Motor neuron (in vitro differentiated cells): ENCODE measurements at places on chromosomes 12 and 14.

DNA sequence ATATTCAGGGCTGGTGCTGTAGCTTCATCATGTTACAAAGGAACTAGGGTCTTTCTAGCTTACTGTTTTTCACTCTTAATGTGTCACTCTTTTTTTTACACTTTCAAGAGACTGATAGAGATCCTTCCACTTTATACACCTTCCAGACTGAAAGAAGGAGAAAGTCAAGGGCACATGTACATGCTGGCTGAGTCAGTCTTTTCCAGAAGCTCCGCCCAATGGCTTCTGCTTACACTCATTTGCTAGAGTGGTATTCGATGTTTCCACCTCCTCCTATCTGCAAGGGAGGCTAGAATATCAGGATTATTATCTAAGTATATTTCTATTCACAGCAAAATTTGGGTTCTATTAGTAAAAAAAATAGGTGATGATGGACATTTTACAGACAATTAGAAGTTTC is 325.8 kb upstream of the OR4E1 start:
- ATAC-seq, result no peak

- ATAC-seq, result no peak
Measured at GRCh38 chr12:63752841-63753240, 26.9 kb upstream of the RXYLT1 start.

GRCh38 chr12:23350808-23351207 is 598.7 kb downstream of the SOX5 start:
- no peak for ATAC-seq

DNA sequence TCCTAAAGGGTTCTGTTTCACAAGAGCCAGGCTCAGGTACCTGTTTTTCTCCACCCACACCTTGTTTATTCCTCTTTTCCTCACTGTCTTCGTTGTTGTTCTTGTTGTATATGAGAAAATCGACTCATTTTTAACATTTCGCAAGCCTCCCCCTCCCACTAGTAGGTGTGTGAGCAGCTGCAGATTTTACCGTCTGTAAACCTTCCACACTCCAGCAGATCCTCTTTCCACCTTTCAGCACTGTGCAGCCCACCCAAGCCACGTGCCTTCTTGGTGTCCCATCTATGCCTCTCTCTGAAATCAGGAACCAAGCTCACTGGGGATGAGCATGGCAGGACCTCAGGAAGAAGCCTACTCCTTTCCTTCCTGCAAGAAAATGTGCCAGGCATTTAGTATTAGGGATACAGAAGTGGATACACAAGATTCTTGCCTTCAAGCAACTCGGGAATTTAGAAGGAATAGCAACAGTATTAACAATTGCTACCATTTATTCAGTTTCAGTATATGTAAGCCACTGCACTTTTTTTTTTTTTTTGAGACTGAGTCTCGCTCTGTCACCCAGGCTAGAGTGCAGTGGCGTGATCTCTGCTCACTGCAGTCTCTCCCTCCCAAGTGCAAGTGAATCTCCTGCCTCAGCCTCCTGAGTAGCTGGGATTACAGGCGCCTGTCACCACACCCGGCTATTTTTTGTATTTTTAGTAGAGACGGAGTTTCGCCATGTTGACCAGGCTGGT is 113.6 kb downstream of the CHST11 start:
- no peak for ATAC-seq

DNA sequence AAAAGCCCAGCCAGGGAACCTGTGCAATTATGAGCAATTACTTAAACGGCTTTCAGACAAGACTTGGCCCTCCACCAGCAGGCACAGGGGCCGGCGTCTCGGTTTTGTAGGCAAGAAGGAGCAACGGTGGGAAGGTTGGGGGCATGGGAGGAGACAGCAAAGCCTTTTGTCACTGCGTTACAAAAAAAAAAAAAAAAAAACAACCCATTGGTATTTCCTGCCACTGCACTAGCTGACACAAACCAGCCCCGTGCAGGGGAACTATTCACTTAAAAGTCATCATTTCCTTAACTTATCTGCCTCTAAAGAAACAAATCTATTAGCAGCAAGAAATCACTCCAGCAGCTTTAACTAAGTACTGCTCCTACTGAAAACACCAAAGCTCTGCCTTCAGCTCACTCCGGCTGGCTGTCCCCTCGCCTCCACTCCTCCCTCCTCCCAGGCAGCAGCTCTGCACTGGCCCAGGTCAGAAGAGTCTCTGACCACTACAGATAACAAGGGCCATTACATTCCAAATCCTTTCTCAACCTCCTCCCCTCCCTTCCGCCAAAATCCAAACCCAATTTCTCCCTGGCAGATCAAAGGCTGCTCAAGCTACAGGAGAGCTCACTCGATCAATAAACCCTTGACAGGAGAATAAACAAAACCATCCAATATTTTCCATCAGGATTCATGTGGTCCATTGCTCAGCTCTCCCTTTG is 105.2 kb upstream of the CDKN3 start:
- no peak for ATAC-seq

DNA sequence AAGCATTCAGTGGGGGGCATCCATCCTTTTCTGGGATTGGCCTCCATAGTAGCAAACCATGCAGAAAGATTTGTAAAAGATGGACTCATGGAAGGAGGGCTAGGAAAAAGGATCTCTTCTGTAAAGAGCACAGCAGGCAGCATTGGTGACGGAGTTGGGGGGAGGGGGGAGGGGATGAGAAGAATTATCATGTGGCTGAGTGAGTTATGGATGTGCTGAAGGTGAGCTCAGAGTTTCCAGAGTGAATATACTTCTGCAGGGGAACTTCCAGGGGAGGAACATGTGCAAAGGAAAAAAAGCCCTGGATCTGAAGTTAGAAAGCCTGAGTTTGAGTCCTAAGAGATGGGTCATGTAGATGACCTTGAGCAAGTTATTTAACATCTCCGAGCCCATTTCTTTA is 3.9 kb upstream of the B4GALNT3 start:
- ATAC-seq, result no peak

DNA sequence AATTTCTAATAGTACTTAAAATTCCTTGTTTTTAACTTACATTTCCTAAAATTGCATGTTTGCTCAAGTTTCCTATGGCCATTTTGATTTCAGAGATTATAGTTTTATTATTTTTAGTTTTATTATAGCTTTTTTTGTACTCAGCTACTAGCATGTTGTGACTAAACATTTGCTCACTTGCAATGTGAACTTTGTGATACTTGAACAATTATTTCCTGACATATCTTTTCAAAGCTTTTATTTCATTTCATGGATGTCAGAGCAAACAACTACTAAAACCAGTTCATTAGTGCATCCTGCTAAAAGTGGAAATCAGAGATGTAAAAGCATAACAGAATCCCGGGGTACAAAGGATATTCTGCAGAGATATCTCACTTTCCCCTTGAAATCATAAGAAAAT is 33.6 kb upstream of the PCNX4 start:
- ATAC-seq, result no peak

DNA sequence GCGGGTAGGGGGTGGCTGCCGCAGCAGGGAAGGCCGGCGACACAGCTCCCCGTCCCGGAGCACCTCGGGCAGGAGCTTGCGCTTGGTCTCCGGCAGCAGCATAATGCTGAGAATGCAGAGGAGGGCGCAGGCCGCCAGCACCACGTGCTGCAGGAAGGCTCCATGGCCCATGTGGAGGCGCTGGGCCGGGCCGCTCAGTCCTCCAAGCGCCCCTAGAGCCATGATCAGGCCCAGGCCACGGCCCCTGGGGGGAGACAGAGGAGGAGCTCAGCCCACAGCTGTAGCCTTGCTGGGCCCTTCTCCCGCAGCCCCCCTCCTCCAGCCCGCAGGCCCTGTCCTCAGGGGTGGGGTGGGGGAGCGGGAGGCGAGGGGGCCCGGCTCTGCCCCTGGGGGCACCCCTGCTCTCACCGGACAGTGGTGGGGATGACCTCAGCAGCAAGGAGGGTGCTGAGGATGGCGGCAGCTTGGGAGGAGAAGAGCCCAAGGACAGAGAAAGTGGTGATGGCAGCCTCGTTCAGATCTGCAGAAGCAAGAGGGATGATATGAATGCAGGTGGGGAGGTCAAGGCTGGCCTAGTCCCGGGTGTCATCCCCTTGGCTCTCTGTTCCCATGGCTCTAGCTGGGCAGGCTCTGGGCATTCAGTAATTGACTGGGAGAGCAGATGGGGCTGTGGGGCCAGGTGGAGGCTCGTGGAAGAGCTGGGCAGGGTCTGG is 5.8 kb downstream of the SLC22A17 start:
- ATAC-seq, result no peak

DNA sequence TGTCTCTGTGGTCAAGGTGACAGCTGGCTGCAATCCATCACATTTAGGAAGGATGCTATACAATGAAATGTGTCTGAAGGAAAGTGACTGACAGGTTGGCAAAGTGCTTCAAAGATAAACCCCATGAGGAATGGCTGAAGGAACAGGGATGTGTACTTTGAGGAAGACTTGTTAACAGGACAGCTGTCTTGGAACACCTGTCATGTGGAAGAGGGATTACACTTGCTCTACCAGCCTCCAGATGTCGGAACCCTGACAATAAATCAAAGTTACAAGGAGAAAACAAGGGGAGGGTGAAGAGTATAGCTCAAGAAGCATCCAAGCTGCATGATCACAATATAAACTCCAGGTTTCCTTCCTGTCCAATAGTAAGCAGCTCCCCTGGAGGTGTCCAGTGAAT is 147.8 kb upstream of the TMCC3 start:
- no peak for ATAC-seq

- ATAC-seq, result no peak
Measured at GRCh38 chr12:82174936-82175335, 183.3 kb downstream of the CCDC59 start.

- peak; percentile 96 for ATAC-seq
Measured at GRCh38 chr14:89349171-89350008, 67.6 kb downstream of the FOXN3 start.

GRCh38 chr14:67982711-67983608 is 163.4 kb downstream of the RAD51B start:
- ATAC-seq, result no peak

GRCh38 chr14:62706217-62706616 is 339.0 kb downstream of the KCNH5 start:
- no peak for ATAC-seq

DNA sequence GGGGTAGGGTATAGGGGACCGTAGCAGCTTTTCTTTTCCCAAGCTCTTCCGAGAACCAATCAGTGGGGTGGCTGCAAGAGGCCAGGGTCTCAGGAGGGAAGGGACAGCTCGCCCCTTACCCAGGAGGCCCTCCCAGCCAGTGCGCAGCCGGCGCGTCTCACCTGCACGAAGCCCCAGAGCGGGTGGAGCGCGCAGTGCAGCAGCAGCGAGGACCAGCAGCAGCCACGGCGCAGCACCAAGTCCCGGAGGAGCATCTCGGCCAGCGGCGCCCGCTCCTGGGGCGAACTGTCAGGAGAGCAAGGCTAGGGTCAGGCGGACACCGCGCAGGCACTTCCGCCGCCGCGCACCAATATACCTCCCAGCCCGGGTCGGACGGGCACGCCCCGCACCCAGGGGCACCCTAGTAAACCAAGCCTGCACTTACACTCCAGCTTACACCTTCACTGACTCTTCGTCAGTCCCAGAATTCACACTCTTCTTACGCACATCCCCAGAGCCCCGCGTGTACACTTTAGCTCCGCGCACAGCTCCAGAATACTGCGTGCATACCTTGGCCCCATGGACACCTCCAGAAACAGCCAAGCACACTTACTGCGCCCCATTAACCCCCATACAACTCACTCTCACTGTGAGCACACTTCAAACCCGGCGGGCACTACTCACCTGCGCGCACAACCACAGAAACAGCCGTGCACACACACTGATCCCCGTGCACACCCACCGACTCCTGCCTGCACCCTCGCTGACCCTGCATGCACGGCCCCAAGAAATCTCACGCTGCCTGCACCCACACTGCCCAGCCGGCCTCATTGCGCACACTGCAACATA is 606 bp downstream of the PRIMA1 start:
- ATAC-seq, result peak; percentile 34

DNA sequence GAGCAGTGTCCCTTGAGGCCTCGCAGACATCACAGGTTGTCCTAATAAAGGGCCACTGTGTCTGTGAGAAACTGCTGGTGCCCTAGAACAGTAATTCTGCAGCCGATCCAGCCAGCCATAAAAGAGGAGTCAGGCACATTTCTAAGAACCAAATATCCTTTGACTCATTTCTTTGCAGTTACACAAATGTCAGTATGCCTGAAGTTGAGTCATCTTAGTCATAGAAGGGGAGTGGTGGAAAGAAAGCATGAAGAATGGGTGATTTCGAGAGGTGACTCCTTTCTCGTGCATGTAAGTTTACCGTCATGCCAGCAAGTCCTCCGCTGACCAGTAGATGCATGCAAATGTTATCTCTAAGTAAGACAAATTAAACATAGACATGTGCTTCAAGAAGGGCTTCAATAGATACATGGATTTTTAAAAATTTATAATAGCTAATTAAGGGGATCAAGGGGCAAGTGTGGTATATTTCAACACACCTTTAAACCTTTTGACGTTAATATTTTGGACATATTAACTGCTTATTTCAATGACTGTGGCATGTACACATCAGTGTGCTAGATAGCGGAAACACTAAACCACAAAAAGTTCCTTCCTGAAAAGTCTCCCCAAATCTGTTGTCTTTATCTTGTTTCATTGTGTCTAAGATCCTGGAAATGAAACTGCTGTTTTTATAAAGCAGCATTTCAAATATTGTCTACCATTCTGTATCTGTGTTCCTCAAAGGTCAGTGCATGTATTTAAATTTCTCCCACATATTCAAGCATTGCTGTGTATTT is 497.4 kb downstream of the NPAS3 start:
- peak; percentile 74 for ATAC-seq

GRCh38 chr12:87344699-87345098 is 684.5 kb downstream of the C12orf50 start:
- ATAC-seq, result no peak

GRCh38 chr12:2228535-2228934 is 175.7 kb downstream of the CACNA1C start:
- no peak for ATAC-seq

DNA sequence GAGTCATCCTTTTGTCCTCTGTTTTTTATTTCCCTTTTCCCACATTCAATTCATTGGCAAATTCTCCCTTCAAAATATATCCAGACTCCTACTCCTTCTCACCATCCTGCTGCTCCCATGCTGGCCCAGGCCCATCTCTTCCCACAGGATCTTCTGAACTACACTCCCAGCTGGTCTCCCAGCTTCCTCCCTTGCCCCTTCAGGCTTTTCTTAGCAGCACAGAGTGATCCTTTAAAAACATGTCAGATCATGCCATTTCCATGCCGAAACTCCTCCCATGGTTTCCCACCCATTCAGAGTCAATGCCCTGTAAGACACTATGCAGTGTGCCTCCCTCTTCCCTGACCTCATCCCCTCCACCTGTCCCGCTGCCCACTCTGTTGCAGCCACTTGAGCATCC is 2.4 kb upstream of the KRT84 start:
- no peak for ATAC-seq

DNA sequence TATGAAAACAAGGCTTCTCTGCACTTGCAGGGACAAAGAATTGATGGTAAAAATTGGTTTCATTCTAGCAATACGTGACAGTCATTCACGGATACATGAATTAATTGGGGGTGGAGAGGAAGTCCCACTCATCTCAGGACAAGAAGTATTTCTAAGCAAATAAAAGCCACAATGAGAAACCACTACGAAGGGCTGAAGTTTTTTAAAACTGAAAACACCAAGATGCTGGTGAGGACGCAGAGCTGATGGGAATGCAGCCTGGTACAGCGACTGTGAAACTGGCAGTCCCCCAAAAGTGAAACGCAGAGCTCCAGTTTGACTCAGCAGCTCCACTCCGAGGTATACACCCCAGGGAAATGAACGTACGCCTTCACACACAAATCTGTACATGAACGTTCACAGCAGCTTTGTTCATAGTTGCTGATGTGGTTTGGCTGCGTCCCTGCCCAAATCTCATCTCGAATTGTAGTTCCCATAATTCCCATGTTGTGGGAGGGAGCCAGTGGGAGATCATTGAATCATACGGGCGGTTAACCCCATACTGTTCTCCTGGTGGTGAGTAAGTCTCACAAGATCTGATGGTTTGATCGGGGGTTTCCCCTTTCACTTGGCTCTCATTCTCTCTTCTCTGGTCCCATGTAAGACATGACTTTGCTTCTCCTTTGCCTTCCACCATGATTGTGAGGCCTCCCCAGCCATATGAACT is 89.0 kb downstream of the SCARB1 start:
- peak; percentile 71 for ATAC-seq
